ENCODE measurements at places on chromosomes 1 and 21.

- no peak for DNase-seq
These were observed 1.1 kb upstream of the POU3F1 start for GRCh38 chr1:38047603-38048141.

DNA sequence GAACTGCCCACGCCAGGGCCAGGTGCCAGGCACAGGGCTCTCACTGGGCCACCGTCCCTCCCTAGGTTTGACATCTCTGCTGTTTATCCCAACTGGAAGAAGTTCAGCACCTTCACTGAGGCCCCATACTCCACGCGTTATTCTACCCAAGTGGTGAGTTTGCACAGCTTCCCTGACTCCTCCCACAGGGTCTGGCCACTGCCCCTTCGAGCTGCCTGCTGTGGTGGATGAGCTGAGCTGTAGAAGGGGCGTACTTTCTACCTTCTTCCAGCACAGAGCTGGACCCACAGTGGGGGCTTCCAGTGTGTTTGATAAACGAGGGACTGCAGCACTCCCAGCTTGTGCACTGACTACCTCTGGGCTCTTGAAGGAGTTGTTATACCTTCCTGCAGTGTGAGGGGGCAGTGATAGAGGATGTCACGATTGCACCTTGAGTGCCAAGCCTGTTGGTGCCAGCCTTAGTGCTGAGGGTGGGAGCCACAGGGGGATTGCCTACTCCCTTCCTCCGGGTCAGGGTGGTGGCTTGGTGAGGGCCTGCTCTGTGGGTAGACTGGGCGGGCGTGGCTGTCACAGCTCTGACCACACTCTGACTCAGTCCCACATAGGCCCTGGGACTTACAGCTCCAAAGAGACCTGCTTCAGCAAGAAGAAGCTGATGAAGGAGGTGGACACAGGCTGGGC is 5.9 kb upstream of the TTC22 start:
- DNase-seq, result no peak

DNA sequence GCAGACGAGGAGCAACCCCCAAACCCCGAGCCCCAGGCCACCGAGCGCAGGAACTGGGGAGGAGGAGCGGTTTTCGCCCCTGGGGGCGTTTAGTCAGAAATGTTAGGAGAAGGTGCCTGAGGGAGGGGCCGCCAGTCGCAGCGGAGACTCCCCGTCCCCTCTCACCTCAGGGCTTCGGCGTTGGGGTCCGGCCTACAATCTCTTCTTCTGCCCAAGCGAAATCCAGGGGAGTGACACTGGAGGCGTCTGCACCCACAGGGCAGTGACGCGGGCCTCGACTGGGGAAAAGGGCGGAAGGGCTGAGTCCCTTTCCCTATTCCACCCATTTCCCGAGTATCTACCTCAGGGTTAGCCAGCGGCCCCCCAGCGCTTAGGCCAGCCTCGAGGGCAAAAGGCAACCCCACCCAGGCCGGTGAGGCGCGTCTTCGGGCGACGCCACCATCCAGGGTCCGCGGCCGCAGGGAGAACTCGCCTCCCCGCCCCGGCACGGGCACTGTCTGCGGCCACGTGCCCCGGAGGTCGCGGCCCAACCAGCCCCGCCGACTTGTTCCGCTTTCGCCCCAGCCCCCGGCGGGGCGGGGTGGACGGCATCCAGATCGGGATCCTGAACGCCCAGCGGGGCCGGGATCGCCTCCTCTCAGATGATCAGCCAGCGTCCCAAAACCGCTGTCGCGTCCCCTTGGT is 118.7 kb upstream of the BARHL2 start:
- no peak for DNase-seq

GRCh38 chr1:117747605-117748004 is 141.8 kb downstream of the TENT5C start:
- no peak for DNase-seq

- no peak for DNase-seq
These were observed 6.7 kb downstream of the HLX start for GRCh38 chr1:220885971-220886370.

DNA sequence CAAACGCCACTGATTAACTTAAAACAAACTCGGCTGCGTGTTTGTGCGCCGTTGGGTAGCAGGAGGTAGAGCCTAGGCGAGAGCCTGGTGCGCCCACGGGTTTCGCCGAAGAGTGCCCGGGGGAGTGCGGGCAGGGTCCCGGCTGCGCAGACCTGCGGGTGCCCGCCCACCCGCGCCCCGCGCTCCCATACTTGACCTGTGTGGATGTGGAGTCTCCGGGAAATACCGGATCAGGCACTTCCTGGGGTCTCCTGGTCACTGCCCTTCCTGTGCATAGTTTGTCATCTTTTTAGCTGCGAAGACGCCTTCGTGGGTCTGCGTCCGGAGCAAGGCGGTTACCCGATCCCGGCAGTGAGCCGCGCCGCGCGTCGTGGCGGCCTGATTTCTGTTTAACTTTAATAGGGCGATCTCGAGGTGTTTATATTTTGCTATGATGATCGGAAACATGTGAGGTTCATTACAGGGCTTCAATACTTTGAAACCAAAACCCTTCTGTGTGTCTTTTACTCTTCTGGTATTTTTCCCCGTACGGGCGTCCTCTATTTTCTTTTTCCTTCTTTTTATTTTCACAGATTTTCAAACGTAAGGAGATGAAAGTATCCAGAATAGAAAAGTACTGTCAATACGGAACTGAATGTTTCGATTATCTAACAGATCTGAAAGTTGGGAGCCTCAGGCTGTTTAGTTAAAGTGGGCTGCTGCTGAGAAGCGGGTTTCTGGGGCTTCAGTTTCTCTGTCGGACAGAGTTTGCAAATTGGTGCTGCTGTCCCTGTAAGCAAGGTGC is 15.2 kb downstream of the NR5A2 start:
- DNase-seq, result no peak

- peak; percentile 26 for DNase-seq
These were observed 44.3 kb upstream of the GTF2B start for GRCh38 chr1:88935522-88936222.

- peak; percentile 82 for DNase-seq
These were observed 2.7 kb downstream of the CDC14A start for GRCh38 chr1:100354971-100355394.

DNA sequence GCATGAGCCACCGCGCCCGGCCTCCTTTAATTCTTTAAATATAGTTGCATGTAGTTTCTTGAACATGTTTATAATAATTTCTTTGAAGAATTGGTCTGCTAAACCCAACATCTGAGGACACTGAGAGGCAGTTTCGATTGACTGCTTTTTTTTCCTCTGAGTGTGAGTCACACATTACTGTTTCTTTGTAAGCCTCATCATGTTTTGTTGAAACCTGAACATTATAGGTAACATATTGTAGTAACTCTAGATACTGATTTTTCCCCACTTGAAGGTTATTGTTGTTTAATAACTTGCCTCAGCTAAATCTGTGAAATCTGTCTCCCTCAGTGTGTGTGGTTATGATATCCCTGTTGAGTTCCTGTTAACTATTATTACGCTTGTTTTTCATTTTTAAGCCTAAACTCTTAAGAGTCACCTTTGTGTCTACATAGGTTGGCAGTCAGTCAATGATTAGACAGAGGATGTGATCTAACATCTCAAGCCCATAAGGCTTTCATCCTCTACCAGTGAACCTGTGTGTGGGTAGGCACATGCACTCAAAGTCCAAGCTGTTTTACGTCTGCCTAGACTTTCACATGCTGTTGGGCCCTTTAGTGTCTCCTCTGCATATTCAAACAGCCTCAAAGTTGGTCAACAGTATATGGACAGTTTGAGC is 155.5 kb downstream of the KCNH1 start:
- no peak for DNase-seq

GRCh38 chr1:226001963-226002666 is 3.0 kb upstream of the SDE2 start:
- DNase-seq, result peak; percentile 61

- DNase-seq, result no peak
These were observed 61.5 kb downstream of the KIF1B start for GRCh38 chr1:10271869-10272268.

All from NCI-H748 treated with DMSO at 0.1 percent for 48 hours (cell line).